Activated naive CD8-positive, alpha-beta T cell treated with anti-CD3 and anti-CD28 coated beads for 36 hours (primary cell): ENCODE measurements at places on chromosomes 2 and 18. TPM values are rescaled to one million over a fixed set of nuclear protein-coding genes. Genes with fewer than 3 reads are reported as not detected.

GRCh38 chr2:96024336-96025193, 10.2 kb downstream of the GPAT2 start:
- DNase-seq = no peak

MBD5 gene
- total RNA-seq = 17.4 TPM

- no peak for DNase-seq
Measured at GRCh38 chr2:203688798-203689197, 17.6 kb upstream of the CD28 start.

- DNase-seq = no peak
Measured at GRCh38 chr18:62914871-62915392, 199.6 kb downstream of the PHLPP1 start.

GRCh38 chr2:17541531-17541950, 1.0 kb downstream of the VSNL1 start:
- DNase-seq = no peak

GRCh38 chr2:58135861-58136260, 89.3 kb downstream of the VRK2 start:
- no peak for DNase-seq

- DNase-seq = no peak
Measured at GRCh38 chr18:78979056-78979729, 425 bp upstream of the SALL3 start.

GRCh38 chr18:27685091-27685490, 491.8 kb downstream of the CDH2 start:
- no peak for DNase-seq

DNA sequence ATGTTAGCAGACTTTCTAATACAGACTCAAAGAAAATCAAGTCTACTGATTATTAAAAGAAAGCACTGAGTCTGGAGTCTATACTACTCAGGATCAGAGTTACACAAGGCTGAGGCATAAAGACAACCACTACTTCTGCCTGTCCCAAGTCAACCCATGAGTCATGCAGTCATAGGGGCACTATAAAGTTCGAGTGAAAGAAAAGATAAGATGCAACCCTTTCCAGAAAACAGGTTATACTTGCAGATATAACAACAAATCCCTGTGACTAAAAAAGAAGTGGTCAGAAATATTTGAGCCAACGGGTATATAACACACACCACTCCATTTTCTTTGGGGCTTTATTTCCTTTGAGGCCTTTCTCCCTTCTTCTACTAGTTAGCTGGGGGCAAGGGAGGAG, 18.6 kb upstream of the SCRN3 start:
- DNase-seq = no peak

- no peak for DNase-seq
Measured at GRCh38 chr2:230453006-230453405, 37.0 kb downstream of the SP100 start.

MALL gene
- 0.42 TPM for total RNA-seq

GRCh38 chr2:37013315-37013641, 46.9 kb upstream of the STRN start:
- DNase-seq = no peak

DNA sequence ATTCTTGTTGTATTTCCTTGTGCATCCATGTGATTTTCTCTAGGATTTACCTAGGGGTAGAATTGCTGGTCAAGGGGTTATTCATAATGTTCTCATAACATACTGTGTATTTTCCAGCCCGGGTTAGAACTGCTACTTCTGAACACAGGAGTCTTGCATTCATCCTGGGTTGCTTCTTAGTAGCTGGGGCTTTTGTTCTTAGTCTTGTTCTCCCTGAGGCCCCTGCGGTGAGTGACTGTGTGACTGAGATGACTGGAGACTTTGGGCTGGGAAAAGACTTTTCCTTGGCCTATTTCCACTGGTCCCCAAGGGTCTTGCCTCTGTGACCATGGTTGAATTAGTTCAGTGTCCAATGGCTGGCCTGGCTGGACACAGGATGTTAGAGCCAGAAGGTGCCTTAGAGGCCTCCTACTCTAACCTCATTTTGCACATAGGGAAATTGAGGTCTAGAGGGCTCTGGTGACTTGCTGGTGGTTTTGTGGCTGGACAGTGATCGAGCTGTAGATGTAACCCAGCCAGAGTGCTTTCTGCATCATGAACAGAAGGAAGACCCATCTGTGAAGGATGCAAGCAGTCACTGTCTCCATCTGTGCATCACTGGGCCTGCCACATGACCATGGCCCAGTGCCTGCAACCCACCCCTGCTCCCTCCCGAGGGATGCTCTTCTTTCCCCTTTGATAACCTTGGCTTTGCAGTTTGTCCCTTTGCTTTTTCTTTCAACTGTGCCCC, 233.3 kb downstream of the FHOD3 start:
- no peak for DNase-seq

IL1F10 gene
- total RNA-seq = not detected

DNA sequence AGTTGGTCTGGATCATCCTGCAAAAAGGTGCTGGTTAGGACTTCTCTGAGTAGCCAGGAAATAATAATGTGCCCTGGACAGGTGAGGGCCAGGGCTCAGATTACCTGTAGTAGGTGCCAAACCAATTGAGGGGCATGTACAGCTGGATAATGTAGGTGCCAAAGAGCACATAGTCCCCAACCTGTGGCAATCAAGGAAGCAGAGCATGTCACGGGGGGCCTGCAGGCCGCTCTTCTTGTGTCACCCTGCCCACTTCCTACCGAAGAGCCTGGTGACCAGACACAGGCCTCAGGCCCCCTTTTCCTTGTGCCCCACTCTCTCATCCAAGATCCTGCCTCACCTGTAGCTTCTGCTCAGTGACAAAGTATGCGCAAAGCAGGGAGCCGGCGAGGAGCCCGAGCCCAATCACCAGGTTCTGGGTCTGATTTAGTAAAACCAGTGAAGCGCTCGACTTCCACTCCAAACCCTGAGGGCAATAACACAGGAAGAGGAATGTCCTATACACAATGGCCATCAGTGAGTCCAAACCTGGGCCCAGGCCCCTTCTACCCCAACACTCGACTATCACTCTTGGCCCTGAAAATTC, 5.2 kb downstream of the ABCB6 start:
- no peak for DNase-seq

DNA sequence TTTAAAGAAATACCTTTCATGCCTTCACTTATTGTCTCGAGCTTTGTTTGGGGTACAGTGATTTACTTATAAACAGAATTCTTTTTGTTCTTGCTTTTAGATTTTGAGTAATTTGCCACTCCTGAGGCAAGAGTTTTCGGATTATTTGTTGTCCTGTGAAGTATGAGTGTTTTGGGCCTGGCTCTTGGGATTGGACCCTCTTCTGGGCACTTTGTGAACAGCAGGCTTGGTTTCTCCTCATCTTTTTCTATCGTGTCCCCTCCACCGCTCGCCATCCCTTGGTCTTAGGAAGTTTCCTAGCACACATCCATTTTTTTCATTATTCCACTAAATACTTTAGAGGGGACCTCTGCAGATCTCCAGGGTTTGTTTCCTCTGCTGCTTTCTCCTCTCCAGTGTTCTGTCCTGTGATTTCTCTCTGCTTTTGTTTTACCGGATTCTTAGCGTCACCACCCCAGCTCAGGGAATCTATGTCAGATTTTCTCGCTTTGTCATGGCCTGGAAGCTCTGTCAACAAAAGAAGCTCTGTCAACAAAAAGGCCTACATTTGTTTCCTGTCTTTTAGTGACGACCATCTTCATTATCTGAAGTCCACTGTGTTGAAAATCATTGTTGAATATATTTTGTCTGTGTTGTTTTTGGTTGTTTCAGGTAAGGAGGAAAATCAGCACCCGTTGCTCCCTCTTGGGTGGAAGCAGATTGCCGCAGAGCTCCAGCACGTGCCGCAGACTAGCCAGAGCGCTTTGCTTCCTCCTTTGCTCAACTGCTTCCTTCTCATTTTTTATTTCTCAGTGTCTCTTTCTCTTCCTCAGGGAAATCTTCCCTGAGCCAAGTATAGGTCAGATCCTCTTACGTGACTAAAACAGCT, 27.8 kb downstream of the ANKRD62 start:
- no peak for DNase-seq

GRCh38 chr2:170020777-170021176, 157.2 kb upstream of the MYO3B start:
- no peak for DNase-seq

G6PC2 gene
- not detected for total RNA-seq

- DNase-seq = no peak
Measured at GRCh38 chr18:24397131-24397693, 412 bp downstream of the OSBPL1A start.

THADA gene
- 34.5 TPM for total RNA-seq

GRCh38 chr2:188604579-188604978, 312.9 kb downstream of the GULP1 start:
- DNase-seq = no peak

DNA sequence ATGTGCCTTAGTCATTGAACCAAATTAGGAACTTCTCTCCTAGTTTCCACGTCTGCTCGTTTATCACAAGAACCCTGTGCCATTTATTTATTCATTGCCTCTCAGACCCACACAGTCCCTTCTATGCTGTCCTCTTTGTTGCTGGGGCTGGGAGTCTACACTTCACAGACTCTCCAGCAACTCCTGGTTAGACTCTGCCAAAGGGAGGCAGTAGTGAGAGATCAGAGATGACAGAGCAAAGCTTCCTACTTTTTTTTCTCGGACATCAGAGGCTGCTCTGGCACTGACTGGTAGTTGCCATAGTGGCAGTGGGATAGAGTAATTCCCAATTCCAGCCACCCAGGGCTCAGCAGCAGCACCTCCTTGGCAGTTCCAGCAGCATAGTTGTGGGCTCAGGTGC, 277.5 kb downstream of the BCL11A start:
- no peak for DNase-seq

- DNase-seq = peak; percentile 57
Measured at GRCh38 chr2:156322051-156322685, 10.4 kb downstream of the NR4A2 start.

ACSL3 gene
- 64.0 TPM for total RNA-seq

TDRD15 gene
- not detected for total RNA-seq

GALR1 gene
- not detected for total RNA-seq

HAAO gene
- total RNA-seq = 0.33 TPM

IL36RN gene
- total RNA-seq = not detected

- no peak for DNase-seq
Measured at GRCh38 chr2:26058390-26058789, 24.5 kb downstream of the RAB10 start.

GAREM1 gene
- not detected for total RNA-seq

TRIM43 gene
- not detected for total RNA-seq

GRCh38 chr2:207290833-207291624, 125.3 kb upstream of the KLF7 start:
- no peak for DNase-seq

HOXD3 gene
- total RNA-seq = not detected

- peak; percentile 71 for DNase-seq
Measured at GRCh38 chr2:62287899-62288880, 92.3 kb downstream of the B3GNT2 start.
